Activated CD8-positive, alpha-beta memory T cell treated with anti-CD3 and anti-CD28 coated beads for 1 hour (primary cell): ENCODE measurements at places on chromosomes 1 and 21.
A peak's percentile ranks its signal among the peaks of the same experiment; 100 is the strongest.

DNA sequence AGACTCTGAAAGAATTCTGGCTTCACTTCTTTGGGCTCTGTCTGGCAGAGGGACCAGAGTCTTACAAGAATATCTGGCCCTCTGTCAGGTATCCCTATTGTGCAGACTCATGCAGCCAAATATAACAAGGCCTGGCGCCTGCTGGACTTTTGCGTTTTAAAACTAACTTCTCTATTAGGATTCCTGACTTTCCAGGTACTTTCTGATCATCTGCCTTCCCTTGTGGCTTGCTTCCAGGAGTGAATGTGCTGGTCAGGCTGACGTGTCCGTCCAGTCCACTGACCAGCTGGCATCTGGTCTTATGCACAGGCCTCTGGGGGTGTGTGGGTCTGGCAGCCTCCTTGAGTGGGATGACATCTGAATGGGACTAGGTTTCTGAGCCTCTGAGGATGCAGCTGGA lies 8.6 kb upstream of the RAB29 start:
- no peak for DNase-seq

- no peak for DNase-seq
Measured at GRCh38 chr1:17099616-17100340, 19.5 kb downstream of the PADI2 start.

GRCh38 chr1:86156566-86157455 lies at the start of gene COL24A1:
Gene COL24A1, minus strand, starts transcription at chr1:86156772. Its CDS starts 376 bp downstream, at chr1:86156396.
- DNase-seq, result no peak

- no peak for DNase-seq
Measured at GRCh38 chr1:209542585-209542984, 40.9 kb upstream of the CAMK1G start.

DNA sequence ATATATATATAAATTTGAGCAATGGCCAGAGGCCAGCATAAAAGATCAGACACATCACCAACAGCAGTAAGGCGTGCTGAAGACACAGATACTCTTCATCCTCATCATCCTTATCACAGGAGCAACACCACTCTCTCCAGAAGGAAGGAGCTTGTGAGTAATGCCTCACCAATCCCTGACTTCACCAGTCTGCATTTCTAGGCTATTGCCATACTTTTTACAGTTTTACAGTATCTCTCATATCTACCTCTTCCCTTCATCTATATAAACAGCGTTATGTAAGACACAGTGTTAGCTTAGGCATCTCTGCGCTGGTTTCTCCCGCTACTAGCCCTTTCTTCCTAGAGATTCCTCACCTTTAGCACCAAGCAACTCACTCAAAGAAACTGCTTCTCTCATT lies 2.4 kb upstream of the ABL2 start:
- no peak for DNase-seq

DNA sequence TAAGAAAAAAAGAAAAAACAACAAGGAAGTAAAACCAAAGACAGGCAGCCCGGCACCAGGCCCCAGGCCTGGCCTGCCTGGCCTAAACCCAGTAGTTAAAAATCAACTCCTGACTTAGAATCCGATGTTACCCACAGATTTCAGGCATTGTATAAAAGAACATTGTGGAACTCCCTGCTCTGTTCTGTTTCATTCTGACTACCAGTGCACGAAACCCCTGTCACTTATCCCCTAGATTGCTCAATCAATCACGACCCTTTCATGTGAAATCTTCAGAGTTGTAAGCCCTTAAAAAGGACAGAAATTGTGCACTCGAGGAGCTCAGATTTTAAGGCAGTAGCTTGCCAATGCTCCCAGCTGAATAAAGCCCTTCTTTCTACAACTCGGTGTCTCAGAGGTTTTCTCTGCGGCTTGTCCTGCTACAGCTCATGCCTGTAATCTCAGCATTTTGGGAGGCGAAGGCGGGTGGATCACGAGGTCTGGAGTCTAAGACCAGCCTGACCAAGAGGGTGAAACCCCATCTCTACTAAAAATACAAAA lies 15.6 kb upstream of the MYOCOS start:
- no peak for DNase-seq

DNA sequence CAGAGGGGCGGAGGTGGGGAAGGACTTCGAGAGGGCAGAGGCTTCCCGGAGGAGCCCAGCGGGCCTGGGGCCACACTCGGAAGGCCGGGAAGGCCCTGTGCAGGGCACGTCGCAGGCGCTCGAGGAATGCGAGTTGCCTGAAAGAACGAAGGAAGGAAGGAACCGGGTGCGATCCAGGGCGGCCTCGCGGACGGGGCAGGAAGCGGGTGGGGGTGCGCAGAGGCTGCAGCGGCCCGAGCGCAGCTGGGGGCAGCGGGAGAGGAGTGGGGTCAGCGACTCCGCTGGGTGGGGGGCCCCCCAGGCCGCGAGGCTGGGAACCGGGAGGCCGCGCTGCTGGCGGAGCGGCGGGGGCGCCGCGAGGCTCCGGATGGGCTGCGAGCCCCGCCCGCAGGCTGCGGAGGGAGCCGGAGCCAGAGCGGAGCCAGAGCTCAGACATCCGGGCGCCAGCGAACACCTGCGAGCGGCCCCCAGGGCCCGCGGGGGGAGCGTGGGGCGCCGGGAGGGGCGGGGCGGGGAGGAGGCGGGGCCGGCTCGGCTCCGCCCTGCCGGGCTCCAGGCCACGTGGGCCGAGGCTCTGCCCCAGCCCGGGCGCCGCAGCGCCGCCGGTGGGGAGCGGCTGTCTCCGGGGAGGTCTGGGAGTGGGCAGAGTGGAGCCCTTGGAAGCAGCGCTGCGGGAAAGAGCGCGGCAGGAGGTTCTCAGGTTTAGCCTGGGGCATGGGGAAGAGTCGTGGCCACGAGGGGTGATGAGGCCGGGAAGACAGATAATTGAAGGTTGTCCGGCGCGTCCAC lies 4.6 kb downstream of the ID3 start:
- DNase-seq, result peak; percentile 49

- DNase-seq, result no peak
Measured at GRCh38 chr1:237282208-237282783, 240.3 kb downstream of the RYR2 start.

DNA sequence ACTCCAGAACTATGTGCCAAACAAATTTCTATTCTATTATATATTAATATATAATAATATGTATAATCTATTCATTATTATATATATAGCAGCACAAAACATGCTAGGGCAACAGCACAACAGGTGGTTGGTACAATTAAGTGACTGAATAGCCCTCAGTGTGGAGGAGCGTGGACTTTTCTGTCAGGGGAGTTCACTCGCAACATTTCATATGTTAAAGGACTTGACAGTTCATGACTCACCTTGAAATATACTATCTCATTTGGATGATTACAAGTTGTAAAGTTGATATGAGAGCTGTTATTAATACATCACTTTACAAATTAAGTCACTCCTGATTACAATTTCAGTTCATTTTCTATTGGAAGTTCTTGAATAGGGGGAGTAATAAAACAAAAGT lies 178.4 kb downstream of the LHX8 start:
- DNase-seq, result no peak

- DNase-seq, result no peak
Measured at GRCh38 chr1:40003156-40004093, 37.1 kb upstream of the CAP1 start.

GRCh38 chr21:34129901-34130715 lies 56.7 kb downstream of the MRPS6 start:
- DNase-seq, result no peak
